Stimulated activated CD8-positive, alpha-beta memory T cell treated with anti-CD3 and anti-CD28 coated beads, Interleukin-7, amount 100 ng/mL, for 1 hour (primary cell): ENCODE measurements at places on chromosomes 4 and X.

GRCh38 chrX:100204534-100204933 lies 205.5 kb downstream of the PCDH19 start:
- DNase-seq = no peak

DNA sequence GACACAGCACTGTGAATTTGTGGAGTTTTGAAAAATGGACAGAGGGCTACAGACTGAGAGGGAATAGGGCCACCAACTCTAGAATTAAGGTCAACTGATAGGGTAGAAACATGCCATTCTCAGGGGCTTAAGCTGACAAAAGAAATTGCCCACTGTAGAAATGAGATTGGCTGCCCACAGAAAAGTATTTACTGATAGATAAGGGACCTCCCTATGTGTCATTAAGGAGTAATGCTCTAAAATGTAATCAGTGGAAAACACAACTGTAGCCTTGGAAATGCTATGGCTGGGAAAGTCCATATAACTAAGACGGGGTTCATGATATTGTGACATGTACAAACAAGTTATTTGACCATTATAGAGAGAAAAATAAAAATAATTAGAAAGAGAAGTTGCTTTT lies 4.6 kb downstream of the RTL9 start:
- no peak for DNase-seq

GRCh38 chr4:89160806-89161205 lies 49.5 kb downstream of the TIGD2 start:
- DNase-seq = no peak

- DNase-seq = no peak
Observed at GRCh38 chr4:56803471-56803870, 18.0 kb downstream of the SPINK2 start.

DNA sequence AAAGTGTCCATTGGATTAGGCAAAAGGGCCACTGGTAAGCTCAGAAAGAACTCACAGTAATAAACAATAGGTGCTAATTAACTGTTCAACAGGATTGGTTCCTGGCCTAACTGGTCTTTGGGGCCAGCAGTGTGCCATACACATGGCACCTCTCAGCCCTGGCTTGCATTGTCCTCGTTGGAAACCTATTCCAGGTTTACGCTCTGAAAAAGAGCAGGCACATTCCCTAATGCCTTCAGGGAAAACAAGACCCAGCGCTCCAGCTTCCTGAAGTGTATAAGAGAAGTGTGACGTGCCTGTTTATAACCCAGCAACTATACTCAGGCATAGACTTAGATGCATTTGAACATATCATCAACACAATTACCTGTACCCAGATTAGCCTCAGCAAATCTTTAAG lies 51.9 kb upstream of the RBM47 start:
- DNase-seq = no peak

- no peak for DNase-seq
Observed at GRCh38 chr4:16083241-16084191, at the start of gene PROM1. PROM1 (minus strand) TSS chr4:16084023; CDS start chr4:16075906, 8,117 bp downstream.
